SJSA1 (cell line): ENCODE measurements at places on chromosomes 3 and 15.

DNA sequence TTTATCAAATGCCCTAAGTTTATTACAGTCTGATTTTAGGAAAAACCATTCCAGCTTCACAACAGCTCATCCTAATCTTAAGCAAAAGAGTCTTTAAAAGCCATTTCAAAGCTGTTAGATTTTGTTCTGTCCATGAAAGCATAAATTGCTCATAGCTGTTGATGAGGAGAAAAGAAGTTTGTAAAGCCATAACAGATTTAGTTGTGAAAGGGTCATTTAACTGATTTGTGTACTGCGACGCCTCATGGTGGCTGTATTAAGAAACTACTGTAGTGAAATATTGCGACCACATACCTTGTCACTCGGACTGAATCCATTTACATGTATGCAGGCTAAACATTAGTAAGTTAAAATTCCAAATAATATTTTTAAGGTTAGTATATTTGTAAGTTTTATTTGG is 20.9 kb downstream of the BBX start:
- no peak for DNase-seq

DNA sequence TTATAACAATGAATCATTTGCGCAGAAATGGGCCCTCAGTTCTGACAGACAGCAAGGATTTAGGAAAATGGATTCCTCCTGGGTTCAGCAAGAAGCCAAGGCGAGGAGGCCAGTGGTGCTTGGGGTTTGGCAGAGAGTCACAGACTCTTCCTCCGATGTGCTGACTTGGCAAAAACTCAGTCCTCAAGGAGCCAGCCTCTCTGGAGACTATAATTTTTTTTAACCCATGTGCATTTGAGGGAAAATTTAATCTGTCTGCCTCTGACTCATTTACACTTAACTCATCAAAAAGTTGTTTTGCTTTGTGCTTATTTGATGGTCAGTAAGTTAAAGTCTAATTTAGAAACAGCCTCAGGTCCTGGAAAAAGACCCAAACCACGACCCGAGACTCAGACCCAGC is 34.2 kb upstream of the SLC24A5 start:
- DNase-seq = no peak

DNA sequence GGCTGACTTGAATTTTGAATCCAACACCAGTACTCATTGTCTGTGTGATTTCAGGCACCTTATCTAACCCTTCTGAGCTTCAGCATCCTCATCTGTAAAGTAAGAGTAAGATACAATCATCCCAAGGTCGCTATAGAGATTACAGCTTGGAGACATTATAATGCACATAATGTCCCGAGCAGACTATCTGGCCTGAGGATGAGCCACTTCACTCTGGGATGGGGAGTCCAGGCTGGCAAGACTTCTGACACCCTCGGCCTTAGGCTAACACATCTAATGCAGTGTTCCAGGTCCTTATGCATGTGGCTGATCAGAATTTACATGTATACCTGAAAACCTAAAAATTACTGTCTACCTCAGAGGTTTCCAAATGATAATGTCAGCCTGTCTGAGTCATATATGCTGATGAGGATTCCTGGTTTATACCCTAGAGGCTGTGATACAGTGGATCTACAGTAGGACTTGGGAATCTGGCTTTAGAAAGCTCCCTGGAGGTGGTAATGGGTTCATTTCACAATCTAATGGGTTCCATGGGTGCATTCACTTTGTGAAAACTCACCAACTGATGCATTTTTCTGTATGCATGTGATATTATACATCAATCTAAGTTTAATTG is 229.0 kb upstream of the SLCO3A1 start:
- no peak for DNase-seq

DNA sequence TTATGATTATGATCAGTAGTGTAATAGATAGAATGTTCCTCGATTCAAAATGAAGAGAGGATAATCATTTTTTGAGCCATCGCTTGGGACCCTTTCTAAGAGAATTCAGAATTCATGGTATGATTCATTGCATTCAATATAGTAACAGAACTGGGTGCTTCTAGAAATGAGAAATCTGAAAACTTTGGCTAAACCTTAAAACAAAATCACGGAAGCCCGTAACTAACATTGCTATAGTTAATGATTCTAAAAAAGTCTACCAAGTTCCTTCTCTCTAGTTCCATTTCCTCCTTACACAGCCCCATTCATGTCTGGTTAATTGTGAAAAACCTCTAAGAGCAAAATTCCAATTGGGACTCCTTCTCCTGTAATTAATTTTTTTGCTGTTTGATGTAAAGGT is 217.1 kb downstream of the GBE1 start:
- DNase-seq = no peak

DNA sequence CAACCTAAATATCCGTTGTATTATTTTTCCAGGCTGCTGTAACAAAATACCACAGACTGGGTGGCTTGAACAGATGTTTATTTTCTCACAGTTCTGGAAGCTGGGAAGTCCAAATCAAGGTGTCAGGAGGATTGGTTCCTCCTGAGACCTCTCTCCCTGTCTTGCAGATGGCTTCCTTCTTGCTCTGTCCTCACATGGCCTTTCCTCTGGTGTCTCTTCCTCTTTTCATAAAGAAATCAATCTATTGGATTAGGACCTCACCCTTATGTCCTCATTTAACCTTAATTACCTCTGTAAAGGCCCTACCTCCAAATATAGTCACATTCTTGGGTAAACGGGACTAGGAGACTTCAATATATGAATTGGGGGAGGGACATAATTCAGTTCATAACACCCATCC is 89.2 kb upstream of the PLCL2 start:
- no peak for DNase-seq

DNA sequence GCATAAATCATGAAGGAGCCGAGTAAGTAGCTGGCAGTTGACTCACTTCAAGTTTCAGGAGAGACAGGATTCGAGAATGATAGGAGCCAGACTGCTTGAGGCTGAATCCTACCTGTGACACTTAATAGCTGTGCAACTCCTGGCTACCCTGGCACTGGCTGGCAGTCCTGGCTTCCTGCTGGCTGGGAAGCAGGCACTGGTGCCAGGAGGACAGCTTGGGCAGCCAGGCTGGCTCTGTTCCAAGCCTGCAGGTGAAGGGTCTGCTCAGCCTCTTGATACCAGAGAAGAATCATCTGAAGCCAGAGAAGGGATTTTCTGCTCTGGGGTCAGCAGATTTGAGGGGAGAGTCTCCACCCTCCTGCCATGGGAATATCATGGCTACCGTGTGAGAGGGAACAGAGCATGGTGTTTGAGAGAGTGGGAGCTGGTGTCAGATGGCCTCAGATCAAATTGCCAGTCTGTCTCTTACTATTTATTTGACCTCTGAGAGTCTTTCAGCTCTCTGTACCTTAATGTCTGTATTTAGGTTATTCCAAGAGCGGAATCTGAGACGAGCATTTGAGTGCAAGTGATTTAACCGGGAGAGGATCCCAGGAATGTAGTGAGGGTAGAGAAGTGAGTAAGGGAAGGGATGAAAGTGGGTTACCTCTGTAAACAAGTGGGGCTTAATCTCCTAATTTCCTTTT is 4.4 kb upstream of the XIRP1 start:
- DNase-seq = no peak
